ENCODE measurements at places on chromosomes 2 and 18. TPM values are rescaled to one million over a fixed set of nuclear protein-coding genes. Genes with fewer than 3 reads are reported as not detected.

CMPK2 gene
- 5.5 TPM for polyA plus RNA-seq

DNA sequence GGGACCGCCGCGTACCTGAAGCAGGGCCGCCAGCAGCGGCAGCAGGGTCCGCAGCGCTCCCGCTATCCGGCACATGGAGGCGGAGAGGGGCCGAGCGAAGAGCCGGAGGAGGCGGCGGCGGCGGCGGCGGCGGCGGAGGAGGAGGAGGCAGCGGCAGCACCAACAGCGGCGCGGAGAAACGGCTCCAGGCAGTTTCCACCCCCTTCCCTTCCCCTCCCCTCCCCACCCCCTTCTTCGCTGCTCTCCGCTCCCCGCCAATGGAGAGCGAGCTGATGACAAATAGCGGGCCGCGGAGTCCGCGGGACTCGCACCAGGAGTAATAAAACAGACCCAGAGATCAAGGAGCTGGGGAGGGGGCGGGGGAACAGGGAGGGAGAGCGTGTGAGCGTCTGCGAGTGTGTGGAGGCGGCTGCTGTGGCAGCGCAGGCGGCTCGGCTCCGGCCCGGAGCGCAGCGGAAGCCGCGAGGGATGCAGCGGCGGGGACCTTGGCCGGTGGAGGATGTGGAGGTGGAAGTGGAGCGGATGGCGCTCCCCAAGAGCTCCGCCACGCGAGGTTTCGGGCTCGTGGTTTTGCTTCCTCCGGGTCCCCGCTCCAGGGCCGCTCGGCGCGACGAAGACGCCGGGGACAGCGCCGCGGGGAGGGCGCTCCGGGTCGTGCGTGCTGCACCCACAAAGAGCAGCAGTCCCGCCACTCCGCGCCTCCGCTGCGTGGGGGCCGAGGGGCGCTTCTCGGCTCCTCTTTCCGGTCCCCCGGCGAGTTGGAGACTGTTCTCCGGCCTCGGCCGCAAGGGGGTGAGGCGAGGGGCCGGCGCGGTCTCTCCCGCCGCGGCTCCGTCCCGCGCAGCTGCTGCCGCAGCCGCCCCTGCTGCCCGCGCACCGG lies at the start of gene CDH2:
CDH2 (minus strand) TSS at position 183 of the 880 bp plus-strand sequence; CDS start at position 75, 108 bp downstream.
- no peak for DNase-seq

PLEKHH2 gene
- polyA plus RNA-seq: 1.6 TPM

FEV gene
- polyA plus RNA-seq: 5.7 TPM

- DNase-seq: no peak
Observed at GRCh38 chr2:40480073-40480472, 28.2 kb upstream of the SLC8A1 start.

GRCh38 chr2:191018643-191019119 lies 4.7 kb upstream of the STAT1 start:
- DNase-seq: no peak
